ENCODE measurements at places on chromosomes 12 and 14.

GRCh38 chr14:73789989-73790581 lies 61.5 kb upstream of the PTGR2 start:
- no peak for DNase-seq

DNA sequence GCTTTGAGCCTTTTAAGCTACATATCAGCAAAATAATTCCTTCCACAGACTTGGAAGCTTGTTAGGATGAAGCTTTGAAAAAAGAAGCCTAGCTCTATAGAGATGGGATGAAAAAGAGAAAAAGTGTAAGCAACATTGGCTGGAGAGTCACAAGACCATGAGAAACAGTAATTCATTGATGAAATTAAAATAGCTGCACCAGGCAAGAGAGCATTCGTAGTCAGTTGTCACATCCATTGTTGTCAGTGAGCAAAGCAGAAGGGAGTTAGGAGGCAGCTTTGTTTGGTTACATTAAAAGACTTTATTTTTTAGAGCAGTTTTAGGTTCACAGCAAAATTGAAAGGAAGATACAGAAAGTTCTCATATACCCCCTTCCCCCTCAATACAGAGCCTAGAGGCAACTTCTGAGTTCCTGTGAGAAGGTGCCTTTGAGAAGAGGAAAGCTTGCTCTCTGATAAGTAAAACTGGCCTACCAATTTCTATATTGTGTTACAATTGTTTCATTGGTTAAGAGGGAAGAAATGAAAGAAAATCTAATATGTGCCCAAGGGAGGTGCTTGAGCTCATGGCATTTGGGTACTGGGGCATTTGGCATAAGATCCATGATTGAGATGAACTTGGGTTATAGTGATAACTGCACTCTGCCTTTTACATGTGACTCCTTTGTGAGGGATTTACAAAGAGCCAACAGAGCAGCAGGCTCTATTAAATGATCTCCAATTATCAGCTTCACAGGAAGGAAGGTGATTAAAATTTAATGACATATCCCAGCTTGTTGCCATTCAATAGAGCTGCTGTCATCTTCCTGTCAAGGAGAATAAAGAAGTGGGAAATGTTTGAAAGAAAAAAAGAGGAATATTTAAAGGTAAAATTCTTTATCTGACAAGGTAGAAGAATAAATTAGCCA lies 361.3 kb upstream of the TMTC1 start:
- DNase-seq, result no peak

- DNase-seq, result no peak
Measured at GRCh38 chr12:82961835-82962234, 275.1 kb downstream of the TMTC2 start.

GRCh38 chr14:102440392-102440791 lies 69.2 kb downstream of the ANKRD9 start:
- DNase-seq, result no peak

DNA sequence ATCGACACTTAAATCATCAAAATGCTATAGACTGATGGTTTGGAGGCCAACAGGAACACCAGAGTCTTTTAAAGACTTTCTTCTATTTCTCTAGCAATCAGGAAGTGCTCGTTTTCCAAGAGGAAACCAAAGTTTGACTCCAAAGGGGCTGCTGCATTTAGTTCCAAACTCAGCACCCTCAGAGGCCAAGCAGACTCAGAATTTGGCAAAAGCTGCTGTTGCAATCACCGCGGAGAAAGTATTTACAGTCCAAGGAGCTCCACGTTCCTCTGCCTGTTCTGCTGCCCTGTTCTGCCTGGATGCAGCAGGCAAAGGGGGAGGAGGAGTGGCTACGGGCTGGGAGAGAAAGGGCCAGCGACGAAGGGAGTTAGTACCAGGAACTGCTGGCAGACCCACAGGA lies 325.1 kb downstream of the BCL11B start:
- DNase-seq, result no peak

- no peak for DNase-seq
Measured at GRCh38 chr14:99744873-99745224, 48.4 kb upstream of the EML1 start.

- DNase-seq, result no peak
Measured at GRCh38 chr12:64568298-64568697, 42.0 kb upstream of the RASSF3 start.

DNA sequence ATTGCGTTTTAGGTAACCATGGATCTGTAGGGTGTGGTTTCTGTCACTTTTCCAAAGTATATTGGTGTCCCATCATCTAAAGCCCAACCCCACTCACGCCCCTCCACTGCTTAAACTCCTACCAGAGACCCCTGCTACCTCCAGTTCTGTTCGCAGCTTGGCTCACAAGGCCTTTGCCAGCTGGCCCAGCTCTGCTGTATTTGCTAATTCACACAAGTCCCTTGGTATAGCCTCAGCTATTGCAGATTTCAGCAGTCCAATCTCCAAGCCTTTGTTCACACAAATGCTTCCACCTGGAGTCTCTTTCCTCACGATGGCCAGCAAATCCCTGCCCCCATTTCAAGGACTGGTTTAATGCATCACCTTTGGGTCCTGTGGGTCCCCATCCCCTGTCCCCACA lies 24.2 kb downstream of the ISCA2 start:
- no peak for DNase-seq

DNA sequence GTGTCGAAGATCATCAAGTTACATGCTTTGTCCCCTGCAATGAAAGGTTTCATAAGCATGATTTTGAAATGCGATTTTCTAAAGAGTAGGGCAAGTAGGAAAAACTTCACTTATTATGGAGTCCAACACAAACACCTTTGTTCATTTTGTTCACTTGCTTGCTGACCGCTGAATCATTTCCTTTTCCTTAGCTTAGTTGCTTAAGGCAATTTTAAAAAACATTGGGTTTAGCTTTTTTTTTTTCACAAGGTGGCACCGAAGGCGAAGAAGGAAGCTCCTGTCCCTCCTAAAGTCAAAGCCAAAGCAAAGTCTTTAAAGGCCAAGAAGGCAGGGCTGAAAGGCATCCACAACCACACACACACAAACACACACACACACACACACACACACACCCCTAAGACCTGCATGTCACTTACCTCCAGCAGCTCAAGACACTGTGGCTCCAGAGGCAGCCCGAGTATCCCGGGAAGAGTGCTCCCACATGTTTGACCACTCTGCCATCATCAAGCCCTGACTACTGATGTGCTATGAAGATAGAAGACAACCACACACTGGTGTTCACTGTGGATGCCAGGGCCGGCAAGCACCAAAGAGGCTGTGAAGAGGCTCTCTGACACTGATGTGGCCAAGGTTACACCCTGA lies 11.4 kb downstream of the MANSC1 start:
- no peak for DNase-seq

GRCh38 chr14:68501614-68502052 lies 291.2 kb downstream of the ZFP36L1 start:
- DNase-seq, result no peak

DNA sequence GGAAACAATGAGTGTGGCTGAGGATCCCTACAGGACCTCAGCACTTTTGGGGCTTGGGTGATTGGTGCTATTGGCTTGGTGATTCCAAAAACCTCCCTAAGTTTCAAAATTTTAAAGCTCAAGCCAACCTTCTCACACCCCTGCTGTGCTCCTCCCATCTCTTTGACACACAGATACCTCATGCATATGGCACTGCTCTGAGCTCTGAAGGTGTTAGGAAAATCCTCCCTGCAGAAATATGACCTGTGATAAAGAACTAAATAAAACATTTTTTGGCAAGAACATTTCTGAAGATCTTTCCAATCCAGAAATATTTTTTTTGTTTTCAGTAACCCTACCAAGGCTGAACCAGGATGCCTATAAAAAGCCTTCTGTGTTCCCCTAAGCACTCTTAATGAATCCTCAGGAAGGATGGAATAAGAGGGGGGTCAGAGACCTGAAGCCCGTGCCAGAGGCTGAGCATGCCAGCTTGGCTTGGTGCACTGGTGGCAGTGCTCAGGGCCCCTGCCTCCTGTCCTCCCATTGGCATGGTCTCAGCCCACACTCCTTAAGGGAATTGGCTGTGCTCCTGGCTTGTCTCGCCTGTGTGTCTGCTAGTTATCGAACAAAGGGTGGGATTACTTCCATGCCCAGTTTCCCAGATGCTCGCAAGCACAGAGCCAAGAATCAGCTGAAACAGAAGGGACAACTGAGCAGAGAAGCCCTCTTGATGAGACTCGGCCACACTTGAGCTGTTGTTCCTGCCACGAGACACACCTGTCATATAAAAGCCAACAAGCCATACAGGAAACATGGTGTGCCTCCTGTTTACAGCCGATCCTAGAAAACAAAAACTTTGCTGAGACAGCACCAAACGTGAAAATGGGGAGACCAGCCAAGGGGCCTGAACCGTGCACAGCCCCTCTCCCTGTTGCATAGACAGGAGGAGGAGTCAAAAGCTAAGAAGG lies 132.7 kb upstream of the EEA1 start:
- DNase-seq, result no peak

Measured in activated CD4-positive, alpha-beta T cell treated with anti-CD3 and anti-CD28 coated beads, Interleukin-2, Interleukin-4, amounts not matched to agents 100 ng/mL and 50 ng/mL, durations not matched to agents 16 hours and 8 hours (primary cell).